NCI-H524 (cell line): ENCODE measurements at places on chromosomes 13 and 19.

- DNase-seq, result no peak
These were observed 74.7 kb upstream of the TEX29 start for GRCh38 chr13:111245576-111246384.

DNA sequence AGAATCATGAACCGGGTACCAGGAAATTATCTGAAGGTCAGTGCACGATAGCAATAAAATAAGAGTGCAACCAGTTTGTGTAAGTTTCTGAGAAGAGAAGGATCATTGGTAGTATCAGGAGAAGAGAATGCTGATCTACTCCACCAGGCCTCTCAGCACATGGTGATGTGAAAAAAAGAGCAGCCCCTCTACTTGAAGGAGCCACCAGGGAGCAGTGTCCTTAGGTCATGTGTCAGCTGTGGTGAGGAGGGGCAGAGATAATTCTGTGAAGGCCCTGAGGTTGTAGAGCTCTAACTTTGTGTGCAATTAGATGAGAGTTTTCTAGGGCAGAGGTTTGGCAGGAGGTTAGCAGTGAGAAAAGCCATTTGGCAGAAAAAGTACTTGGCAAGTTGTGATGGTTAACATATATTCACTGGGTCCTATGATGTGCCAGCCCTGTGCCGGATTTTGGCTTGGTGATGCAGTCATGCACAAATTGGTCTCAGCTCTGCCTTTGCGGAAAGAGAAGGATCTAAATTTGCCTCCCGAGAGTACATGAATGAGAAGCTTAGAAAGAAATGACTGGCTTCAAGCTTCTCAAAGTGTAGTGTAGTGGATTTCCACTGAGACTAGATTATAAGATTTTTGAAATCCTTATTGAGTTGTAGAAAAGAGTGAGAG, 19.2 kb upstream of the ZC3H13 start:
- DNase-seq, result no peak

DNA sequence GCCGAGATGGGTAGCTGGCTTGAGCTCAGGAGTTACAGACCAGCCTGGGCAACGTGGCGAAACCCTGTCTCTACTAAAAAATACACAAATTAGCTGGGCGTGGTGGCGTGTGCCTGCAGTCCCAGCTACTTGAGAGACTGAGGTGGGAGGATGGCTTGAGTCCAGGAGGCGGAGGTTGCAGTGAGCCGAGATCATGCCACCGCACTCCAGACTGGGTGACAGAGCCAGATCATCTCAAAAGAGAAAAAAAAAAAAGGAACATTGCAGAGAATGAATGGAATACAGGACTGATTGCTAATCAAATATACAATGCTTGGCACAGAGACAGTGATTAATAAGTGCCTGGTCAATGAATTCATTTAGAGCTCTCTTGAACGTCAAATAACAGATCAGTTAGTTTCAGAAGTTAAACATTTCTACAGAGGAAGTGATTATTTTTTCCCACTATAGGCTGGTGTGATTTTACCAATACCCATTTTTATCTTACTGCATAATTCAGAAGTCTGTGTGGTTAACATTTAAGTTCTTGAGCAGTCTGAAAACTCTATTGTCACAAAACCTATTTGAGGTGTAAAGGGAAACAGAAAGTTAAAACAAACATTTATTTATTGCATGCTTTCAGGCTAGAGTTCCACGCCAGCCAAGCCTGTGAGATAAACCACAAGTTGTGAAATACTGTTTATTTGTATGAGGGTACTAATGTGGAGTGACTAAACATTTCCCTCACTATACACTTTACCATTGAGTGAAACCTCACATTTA, 7.7 kb upstream of the TBC1D4 start:
- no peak for DNase-seq

DNA sequence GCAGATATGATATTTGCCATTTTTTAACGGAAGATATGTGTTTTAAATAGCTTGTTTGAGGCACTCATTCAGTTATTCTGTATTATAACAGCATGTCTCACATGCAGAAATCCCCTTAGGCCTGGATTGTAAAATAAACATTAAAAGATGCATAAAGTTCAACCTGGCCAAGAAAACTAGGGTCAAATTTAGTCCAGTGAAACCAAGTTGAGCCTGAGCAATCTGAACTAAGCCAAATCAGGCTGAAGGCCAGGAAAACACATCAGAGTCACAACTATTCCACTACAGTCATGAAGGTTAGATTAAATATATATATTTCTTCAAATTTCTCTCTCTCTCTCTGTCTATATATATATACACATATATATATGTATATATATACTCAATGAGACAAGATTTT, 504.8 kb downstream of the SLITRK1 start:
- DNase-seq, result no peak

DNA sequence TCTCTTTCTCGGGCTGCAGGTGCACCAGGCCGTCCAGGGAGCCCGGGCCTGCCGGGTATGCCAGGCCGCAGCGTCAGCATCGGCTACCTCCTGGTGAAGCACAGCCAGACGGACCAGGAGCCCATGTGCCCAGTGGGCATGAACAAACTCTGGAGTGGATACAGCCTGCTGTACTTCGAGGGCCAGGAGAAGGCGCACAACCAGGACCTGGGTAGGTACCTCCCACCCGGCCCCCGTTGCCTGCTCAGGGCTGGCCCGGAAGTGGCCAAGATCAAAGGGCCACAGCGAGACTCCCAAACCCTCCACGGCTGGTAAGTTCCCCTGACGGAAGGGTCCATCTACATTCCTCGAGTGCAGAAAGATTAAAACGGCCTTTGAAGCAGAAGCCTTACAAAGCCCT, 55.1 kb downstream of the RAB20 start:
- DNase-seq, result no peak

DNA sequence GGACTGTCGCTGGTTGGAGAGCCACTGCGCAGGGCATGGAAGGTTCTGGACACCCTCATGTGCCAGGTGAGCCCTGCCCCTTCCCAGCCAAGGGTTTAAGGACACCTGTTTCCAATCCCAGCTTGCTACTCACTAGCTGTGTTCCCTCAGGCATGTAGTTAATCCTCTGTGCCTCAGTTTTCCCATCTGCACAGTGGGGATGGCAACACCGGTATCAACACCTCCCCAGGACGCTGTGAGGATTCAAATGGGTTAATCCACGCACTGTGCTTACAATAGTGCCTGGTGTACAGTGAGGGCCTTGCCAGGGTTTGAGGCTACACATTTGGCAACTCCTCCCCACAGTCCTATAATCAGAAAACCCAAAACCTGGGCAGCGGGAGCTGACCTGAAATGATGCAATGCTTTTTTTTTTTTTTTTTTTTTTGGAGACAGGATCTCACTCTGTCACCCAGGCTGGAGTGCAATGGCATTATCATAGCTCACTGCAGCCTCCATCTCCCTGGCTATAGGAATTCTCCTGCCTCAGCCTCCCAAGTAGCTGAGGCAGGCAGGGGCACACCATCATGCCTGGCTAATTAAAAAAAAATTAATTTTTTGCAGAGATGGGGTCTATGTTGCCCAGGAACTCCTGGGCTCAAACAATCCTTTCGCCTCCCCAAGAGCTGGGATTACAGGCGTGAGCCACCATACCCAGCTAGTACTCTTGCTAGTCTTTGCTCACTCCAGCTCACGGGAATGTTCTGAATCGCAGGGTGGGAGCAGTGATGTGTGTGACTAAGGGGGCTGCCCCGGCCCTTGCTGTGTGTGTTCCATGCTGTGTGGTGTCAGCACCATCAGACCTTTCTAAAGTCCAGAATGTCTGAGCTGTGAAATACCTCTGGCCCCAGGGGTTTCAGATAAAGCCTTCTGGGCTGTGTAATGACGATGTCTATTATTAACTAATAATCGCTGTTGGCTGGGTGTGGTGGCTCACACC, 2.3 kb downstream of the ACP4 start:
- DNase-seq, result no peak

GRCh38 chr19:1791879-1792278, 20.2 kb downstream of the ATP8B3 start:
- DNase-seq, result no peak

- DNase-seq, result peak; percentile 36
These were observed 14.9 kb downstream of the ARID3A start for GRCh38 chr19:940591-941291.

- no peak for DNase-seq
These were observed 48.9 kb upstream of the CEACAM21 start for GRCh38 chr19:41527089-41527488.

GRCh38 chr19:6056801-6057650, 53.3 kb downstream of the RFX2 start:
- no peak for DNase-seq

- no peak for DNase-seq
These were observed 12.7 kb downstream of the F10 start for GRCh38 chr13:113135281-113135760.

DNA sequence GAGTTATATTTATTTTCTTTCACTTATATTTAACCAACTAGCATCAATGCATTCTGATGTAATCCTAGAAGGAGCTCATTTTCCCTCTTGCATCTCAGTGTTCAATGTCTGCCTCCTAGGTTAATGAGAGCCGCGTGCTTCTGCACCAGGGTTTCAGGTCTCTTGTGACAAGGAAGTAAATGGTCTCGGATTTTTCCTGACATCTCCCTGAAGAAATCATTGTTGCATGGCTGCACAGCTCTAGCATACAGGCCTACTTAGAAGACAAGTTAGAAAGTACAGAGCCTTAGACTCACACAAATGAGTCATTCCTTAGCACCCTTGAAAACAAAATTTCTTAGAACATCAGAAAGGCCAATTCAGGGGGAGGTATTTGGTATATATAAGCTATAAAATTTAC, 57.2 kb upstream of the KLF12 start:
- no peak for DNase-seq

DNA sequence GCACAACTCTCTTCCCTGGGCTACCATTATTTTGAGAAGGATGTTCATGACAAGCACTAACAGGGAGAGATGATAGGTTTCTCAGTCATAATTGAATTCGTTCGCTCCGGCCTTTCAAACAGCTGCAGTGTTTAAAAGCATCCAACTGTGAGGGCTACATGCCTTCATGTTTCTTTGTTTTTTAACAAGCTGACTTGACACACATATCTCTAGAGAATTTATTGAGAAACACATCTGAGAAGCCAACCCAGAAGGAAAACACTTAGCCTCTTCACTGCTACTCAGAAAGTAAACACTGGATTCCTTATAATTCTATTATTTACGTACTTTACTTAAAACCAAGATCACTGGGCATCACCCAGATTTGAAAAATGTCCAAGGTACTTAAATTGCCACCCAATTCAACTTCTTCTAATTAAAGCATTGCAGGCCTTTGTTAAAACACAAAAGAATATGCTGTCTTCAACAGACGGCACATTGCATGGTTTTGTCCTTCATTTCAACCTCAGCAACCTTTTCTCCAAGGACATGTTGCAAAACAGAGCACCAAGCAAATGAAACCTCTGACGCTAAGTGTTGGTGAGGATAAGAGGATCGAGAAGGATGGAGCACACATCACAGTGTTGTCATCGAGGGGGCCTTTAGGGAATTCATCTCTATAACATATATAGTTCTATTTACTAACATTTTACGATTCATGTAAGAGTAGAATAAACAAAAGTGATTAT, 75.8 kb downstream of the TBC1D4 start:
- DNase-seq, result no peak

DNA sequence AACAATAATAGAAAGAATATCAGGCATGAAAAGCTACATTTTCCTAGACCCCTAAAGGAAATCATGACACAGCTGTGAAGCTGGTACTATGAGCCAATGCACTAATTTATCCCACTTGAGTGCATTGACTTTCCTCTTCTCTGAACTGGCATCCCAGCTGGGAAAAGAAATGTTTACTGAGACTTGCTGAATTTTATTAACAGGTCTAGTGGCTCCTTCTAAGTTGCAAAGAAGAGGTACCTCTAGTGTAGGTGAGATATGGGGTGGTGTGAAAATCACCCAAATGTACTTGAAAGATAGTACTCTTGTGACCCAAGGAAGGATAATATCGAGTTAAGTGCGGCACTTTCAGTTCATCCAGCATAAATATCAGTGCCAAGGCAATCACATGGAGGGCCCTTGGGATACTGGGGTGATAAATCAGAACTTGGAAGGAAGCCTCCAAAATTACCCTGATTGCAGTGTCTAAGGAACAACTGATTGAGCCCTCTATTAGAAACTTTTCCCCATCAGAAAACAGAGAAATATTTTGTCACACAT, 369.2 kb downstream of the PCDH9 start:
- no peak for DNase-seq

DNA sequence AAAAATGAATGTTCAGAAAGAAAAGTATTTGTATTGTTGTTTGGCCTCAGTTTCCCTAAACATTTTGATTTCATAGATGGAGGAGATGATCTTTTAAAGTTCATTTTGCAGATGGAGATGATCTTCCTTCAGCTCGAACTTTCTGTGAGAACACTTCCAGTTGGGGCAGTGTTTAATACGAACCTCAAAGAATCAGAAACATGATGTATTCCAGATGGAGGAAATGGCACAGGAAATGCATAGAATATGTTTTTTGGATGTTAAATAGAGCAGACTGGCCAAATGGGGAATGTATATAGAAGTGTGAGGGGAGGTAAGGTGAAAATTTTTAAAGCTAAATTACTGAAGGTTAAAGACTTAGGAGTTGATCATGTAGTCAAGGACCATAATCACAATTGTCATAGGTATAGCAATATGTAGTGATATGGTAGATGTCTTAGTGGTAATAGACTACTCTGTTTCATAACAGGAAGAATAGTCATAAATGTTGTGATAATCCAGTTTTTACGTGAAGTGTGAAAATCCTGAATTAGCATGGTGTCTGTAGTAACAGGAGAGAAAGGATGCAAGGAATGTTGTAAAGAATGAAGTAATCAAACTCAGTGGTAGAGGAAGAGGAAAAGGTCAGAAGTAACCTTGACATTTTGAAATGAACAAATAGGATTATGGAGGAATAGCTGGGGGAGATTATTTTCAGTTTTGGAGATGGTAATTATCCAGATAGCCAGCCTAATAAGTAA, 5.1 kb downstream of the RAP2A start:
- no peak for DNase-seq

- DNase-seq, result peak; percentile 88
These were observed 2.9 kb upstream of the LTBP4 start for GRCh38 chr19:40598121-40598917.

GRCh38 chr19:33403221-33403972, 29.9 kb downstream of the CEBPG start:
- no peak for DNase-seq

GRCh38 chr13:95524264-95524901, 28.1 kb upstream of the CLDN10 start:
- DNase-seq, result no peak

DNA sequence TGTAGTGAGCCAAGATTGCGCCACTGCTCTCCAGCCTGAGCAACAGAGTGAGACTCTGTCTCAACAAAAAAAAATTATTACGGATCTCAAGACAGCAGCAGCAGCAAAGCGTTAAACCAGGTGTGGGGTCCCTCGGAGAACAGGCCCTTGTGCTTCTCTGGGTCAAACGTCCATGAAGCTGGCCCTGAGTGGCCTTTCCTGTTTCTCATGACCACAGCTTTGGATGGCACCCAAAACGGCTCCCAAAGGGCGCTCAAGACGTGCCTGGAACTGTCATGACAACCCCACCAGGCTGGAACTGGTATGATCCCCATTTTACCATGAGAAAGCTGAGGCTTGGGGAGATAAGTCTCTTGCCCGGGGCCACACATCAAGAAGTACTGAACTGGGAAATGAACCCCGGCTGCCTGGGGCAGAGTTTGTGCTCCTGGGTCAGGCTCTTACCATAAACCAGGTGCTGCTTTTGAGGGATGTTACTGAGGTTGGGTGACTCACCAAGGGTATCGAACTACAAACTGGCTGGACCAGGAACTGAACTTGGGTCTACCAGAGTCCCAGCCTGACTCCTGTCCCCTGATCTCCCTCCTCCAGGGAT, 11.6 kb upstream of the SAMD1 start:
- DNase-seq, result no peak
